H54 (cell line): ENCODE measurements at places on chromosomes 13 and 19.

- no peak for DNase-seq
Observed at GRCh38 chr13:92177966-92178365, 779.5 kb downstream of the GPC5 start.

DNA sequence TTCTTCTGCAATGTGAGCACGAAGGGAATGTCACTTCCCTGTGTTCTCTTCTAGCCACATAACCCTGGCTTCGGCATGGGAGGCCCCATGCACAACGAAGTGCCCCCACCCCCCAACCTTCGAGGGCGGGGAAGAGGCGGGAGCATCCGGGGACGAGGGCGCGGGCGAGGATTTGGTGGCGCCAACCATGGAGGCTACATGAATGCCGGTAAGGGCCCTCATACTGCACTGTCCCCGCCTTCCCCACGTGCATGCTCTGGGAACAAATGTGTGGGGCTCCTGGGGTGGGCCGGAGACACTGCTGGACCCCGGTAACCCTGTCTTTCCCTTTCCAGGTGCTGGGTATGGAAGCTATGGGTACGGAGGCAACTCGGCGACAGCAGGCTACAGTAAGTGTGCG is 17.7 kb upstream of the QTRT1 start:
- no peak for DNase-seq

DNA sequence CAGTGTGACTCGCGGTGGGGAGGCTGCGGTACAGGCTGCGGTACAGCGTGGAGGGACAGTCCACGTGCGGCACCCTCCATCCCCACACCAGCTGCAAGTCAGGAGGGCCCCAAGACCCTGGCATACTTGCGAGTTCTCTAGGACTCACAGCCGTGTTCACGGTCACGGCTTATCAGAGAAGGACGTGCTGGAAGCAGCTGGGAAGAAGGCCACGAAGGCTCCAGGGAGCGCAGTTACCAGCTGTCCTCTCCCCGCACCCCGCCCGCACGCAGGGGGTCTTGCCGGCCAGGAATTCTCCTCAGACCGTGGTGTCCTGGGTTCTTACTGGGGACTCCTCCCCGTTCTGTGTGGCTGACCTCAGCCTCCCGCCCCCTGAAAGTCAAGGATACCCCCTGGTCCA is 6.2 kb downstream of the ZNF444 start:
- no peak for DNase-seq

- no peak for DNase-seq
Observed at GRCh38 chr13:80116107-80116506, 224.8 kb downstream of the SPRY2 start.

GRCh38 chr13:78596736-78597601 is 6.4 kb downstream of the POU4F1 start:
- no peak for DNase-seq

DNA sequence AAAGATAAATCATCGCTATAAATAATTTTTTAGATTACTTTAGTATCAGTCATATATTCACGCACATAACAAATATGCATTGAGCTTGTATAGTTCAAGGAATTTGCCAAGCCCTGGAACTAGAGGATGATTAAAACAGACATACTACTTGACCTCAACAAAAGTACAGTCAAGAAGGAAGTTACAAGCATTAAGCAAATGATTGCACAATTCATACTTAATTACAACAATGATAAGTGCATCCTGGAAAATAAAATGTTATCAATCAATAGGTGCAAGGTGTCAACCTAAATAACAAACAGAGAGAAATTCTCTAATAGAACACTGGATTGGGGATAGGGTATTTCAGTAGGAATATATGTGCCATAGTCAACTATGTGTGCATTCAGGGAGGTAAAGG is 491.2 kb downstream of the GPC5 start:
- no peak for DNase-seq

DNA sequence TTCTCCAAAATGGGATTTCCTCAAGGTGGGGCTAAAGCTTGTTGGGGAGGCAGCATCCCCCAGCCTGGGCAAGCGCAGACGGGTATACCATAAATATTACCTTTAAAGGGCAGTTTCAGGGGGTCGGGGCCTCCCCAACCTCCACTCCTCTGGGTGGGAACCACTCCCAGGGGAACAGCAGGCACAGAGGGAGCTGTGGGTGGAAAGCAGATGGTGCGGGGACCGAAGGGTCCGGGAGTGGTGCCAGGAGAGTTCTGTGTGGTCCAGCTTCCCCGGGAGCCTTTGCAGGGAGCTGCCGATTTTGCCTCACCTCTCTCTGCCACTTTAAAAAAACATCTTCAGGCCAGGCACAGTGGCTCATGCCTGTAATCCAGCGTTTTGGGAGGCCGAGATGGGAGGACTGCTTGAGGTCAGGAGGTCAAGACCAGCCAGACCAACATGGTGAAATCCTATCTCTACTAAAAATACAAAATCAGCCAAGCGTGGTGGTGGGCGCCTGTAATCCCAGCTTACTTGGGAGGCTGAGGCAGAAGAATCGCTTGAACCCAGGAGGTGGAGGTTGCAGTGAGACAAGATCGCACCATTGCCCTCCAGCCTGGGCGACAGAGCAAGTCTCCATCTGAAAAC is 5.5 kb downstream of the MAST3 start:
- no peak for DNase-seq

GRCh38 chr19:58364146-58364545 is 1.6 kb upstream of the ZNF497 start:
- DNase-seq, result no peak

DNA sequence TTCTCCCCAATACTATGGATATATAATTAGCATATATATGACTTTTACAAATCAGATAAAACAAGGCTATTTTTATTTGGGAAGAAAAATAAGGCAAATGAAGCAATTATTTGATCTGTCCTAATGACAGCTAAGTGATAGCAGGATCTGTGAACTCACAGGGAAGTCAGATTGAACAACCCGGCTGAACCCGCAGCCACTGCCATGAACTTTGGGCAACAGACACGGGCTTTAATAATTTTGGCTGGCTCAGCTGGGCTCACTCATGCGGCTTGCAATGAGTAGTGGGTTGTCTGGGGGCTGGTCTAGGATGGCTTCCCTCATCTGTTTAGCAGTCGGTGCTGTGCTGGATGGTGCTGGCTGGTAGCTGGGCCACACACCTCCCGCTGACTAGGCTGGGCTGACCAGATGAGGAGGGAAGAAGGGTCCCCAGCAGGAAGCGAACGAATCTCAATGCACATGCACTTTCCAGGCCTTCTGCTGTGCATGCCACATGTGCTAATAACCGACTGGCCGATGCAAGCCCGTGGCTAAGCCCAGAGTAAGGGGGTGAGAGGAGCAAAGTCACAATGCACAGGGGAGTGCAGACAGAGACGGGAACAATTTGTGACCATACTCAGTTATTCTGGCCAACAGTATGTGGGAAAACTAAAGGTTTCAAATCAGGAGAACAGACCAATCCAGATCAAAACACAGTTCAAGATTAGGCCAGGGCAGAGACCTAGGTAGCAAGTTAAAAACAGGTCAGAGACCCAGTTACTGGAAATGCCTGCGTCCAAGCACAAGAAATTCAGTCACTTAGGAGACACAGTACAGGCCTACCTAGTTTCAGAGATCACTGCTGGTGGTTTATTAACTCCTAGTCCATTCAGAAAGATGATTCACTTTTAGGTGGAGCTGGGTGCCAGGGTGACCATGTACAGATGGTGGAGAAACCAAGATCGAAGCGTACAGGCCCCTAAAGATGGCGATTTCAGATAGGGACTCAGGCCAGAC is 22.3 kb downstream of the CRYL1 start:
- no peak for DNase-seq

- DNase-seq, result no peak
Observed at GRCh38 chr13:91126806-91127205, 220.7 kb upstream of the MIR17HG start.

- no peak for DNase-seq
Observed at GRCh38 chr13:41944229-41944628, 16.7 kb downstream of the VWA8 start.

GRCh38 chr13:34748073-34748472 is 194.0 kb upstream of the NBEA start:
- no peak for DNase-seq

GRCh38 chr13:23767838-23768237 is 121.4 kb downstream of the MIPEP start:
- DNase-seq, result no peak

DNA sequence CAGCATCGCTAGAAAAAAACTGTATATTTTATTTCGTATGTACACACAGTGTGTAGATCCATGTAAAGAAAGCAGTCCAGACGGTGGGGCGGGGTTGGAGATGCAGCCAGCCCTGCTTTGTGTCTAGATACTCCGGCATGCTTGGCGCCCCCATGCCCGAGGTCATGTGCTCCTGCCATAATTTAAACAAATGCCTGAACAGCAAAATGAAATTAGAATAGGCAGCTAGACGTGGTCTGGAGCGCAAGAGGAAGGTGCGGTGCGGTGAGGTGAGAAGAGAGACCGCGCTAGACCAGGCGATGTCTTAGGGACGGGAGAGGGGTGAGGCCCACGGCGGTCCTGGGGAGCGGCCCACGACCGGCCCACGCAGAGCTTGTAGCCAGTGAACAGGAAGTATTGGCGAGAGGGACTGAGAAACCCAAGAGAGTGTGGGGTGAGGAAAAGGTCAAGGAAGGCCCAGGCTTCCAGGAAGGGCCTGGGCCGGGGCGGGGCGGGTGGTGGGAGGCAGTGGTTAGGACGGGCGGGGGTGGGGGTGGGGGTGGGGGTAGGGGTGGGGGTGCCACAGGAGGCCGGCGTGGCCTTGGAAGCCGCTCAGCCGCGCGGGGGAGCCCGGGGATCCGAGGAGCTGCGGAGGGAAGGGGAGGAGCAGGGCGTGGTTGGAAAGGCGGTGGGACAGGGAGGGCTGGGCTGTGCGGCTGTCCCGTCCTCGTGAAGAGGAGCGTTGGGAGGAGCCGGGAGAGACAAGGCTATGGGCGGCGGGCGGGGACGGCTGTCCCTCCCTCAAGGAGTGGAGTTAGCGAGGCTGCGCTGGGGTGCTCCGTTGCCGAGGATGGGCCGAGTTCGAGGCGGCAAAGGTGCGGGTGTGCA is 254.7 kb upstream of the SGCG start:
- no peak for DNase-seq

- no peak for DNase-seq
Observed at GRCh38 chr19:51242881-51243630, 7.8 kb upstream of the SIGLECL1 start.

- DNase-seq, result no peak
Observed at GRCh38 chr13:44549476-44549875, 26.7 kb downstream of the TSC22D1 start.

- no peak for DNase-seq
Observed at GRCh38 chr13:75932636-75933035, 296.5 kb downstream of the LMO7 start.

DNA sequence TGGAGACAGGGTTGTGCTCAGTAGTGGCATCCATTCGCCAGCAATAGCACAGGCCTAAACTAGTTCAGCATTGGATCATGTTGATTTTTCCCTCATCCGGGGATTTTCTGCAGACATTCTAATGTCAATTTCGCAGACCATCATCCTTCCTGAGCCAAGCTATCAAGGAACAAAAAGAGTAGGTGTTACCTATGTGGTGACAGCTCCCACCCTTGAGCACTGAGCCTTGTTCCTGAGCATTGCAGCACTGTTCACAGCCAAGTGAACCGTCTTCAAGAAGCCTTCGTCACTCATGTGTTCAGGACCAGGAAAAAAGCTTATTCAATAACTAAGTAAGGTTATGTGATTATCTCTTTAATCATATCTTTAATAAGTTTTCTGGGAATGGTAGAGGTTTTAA is 576.2 kb downstream of the UQCRFS1 start:
- no peak for DNase-seq

- no peak for DNase-seq
Observed at GRCh38 chr13:71774863-71775262, 92.1 kb downstream of the DACH1 start.

DNA sequence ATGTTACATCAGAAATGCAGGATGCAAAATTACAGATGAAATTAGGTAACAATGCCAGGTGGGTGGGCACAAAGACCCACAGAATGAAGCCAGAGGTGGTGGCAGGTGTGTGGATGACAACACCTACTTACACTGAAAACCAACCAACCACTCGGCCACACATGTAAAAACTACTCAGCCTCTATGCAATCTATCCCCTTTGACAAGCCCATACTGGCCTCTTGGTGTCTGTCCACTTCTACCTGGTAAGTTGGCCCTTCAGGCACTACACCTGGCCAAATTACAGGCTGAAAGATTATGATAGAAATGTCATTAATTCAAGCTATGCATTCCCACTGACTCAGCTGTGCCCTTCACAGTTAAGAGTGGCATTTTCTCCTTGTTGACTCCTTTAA is 50.0 kb downstream of the BRD4 start:
- no peak for DNase-seq

DNA sequence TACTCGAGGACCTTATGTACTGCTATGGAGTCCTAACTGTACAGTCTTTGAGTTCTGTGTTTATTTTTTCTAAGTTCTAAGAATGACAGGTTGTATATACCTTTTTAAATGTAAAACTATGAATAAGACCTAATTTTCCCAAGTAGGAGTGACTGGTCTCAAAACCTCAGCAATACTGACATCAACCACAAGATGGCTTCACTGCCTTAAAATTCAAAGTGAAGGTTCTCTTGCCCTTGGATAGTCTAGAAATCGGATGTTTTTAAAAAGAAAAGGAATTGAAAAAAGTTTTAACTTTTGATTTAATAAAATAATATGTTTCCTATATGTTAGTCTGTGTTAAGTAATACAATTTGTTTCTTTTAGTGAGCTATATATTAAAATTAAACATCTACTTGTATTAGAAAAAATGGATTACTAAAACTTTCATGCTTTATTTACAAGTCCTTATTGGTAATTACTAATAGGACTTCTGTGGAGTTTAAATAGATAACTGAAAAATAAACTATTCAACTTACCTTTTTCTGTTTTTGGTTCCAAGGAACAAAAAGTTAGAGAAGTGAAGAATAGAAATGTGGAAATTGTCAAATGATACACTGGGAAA is 52.0 kb downstream of the TDRD3 start:
- no peak for DNase-seq

DNA sequence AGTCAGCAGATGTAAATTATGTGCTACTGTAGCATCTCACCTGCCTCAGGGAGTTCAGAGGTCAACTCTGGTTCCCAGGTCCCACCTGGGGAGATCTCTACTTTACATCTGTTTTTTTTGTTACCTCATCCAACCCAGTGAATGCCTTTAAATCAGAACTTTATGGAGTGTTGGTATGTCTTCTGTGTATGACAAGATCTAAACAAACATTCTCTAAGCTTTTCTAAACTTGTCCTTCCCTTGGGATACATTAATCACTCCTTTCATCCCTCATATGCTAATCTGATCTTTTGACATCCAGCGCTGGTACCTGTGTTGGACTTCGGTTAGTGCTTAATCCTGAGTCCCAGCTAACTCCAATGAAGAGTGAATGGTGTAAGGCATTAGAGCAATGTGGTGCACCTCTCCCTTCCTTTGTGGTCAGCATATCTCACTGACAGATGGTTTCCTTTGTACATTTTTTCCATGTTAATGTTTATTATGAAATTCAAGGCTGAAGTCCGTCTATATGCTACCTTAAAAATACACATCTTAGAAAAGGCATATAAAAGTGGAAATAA is 213.4 kb downstream of the ABCC4 start:
- DNase-seq, result no peak

GRCh38 chr19:1765904-1766799 is 12.8 kb downstream of the ONECUT3 start:
- DNase-seq, result no peak
